Testis (tissue), 5 donors: ENCODE measurements at places on chromosomes 7 and 10. TPM values are rescaled to one million over a fixed set of nuclear protein-coding genes. Genes with fewer than 3 reads are reported as not detected.

TMEM196 gene
- 0.12 TPM for total RNA-seq

CHRM2 gene
- total RNA-seq, result 0.55 TPM

DNA sequence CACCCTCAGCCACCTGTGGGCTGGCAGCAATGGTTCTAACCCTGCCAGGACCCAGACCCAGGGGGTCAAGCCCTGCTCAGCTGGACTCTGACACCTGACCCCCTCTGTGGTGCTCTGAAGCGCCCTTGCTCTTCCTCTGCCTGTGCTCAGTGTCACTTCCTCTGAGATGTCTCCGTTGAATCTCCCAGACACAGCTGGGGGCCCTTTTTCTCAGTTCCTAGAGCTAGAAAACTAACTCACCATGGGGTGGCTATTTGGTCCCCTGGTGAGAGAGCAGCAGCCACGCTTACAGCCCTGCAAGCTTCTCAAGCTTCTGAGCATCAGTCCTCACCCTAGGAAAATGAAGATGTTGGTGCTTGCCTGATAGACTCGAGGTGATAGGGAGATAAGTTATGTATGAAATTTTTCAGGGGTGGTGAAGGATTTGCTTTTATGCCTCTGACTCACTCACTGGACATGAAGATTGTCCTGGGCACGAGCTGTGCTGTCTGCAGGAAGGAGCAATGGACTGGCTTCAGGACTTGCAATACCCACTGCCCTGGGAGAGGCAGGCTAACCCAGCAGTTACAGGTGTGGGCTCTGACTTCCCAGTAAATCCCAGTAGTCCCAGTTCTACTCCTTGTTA is 29.6 kb downstream of the COL13A1 start:
- no peak for DNase-seq

DNA sequence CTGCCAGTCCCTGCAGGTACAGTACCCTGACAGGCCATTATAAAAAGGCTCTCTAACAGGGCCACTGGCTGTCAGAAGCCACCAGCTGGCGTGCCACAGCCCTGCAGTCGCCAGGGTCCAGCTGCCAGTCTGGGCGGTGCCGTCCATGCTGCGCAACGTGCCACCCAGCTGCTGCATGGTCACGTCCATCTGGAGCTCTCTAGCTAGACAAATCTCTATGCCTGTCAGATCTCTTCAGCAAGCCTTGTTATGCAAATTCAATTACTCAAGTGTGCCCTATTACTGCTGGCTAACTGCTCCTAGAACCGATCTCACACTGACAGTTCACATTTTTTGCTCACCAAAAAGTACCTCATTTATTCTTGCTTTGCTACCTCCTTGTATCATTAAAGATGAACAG is 75.9 kb downstream of the HIBADH start:
- no peak for DNase-seq

- peak; percentile 82 for DNase-seq
Measured at GRCh38 chr10:6014241-6014761, 37.0 kb upstream of the IL15RA start.

GRCh38 chr10:121835376-121835775 is 92.5 kb downstream of the ATE1 start:
- DNase-seq, result no peak

GRCh38 chr10:31135171-31135570 is 103.5 kb upstream of the ZNF438 start:
- no peak for DNase-seq

DNA sequence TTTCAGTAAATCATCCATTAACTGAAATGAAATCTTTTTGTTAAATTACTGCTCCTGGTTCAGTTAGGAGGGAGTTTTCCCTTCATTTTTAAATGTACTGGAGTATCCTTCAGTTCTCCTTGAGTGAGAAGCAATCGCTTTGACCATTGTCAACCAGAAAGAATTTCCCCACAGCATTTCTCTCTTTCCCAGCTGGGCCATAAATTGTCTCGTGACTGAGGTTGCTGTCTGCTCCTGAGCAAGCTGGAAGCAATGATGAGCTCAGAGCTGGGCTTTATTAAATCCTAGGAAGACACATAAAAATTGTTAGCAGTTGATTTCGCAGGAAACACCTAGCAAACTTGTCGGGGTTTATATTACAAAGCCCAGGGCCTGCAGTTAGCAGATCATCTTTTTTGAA is 102.0 kb upstream of the INSYN2A start:
- no peak for DNase-seq
